Right atrium auricular region (tissue), 2 donors: ENCODE measurements at places on chromosomes 13 and 19. TPM values are rescaled to one million over a fixed set of nuclear protein-coding genes. Genes with fewer than 3 reads are reported as not detected.

DNA sequence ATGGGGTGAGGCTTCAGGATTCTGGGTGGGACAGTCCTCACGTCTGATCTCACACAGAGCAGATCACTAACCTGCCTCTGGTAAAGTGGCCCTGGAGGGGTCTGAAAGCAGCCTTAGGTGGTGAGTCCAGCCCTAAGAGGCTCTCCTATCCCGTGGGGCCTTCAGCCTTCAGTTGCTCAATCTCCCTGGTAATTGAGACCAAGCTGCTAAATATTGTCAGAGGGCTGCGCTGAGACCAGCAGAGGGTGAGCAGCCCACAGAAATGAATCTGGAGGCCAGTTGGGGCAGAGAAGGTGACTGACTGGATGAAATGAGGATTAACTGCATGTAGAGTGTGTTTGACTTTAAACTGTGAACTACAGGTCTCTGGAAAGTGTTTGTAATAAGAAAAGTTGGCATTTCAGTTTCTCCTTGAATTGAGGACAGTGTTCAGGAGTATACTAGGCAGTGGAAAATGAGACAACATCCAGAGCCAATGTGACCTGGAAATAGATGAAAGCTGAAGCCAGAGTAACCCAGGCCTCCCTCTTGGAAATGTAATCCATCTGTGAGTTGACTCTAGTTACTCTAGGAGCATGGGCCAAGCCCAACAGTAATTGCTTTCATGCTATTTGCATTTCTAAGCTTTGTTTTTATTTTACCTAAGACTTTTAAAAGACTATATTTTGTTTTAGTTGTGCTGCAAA, 14.3 kb upstream of the HSPH1 start:
- DNase-seq = no peak

DNA sequence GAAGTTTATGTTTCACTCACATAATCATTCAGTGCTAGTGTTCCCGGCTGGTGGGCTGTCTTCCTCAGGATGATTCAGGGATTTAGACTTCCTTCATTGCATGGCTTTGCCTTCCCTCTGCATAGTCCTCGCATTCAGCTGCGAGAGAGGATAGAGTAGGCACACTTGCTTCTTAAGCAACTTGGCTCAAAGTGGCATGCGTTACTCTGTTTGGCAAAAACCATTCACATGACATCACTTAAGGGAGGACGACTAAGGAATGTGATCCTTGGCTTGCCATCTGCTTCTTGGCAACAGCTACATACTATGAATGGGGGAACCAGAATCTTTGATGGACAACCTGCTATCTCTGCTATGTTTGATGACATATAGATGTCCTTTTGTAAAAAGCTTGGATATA, 359.3 kb downstream of the TDRD3 start:
- DNase-seq = no peak

ZNF737 gene
- 13.0 TPM for total RNA-seq

ZNF155 gene
- 3.4 TPM for total RNA-seq

SIGLEC9 gene
- 7.4 TPM for total RNA-seq

DNA sequence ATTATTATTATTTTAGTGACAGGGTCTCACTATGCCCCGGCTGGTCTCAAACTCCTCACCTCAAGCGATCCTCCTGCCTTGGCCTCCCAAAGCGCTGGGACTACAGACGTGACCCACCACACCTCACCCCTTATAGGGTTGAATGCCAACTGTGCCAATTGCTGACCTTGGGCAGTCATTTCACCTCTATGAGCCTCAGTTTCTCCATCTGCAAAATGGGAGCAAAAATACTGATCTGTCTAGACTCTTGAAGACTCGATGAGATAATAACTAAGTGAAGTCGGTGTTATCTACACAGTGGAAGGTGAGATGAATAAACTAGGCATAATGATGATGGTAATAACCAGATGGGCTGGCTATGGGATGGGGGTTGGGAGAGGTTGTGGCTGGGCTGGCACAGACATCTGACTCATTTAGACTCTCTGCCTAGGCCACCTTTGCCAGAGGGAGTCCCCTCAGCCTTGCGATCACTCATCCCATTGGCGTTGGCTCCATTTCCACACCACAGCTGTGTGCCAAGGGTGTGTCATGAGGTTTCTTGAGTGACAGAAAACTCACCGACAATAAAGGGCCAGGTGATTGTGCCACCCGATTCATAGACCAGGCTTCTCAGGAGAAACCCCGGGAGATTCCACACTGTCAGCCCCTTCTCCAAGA, at the start of gene CASP14:
TSS of gene CASP14 (plus strand) at position 596 of the 657 bp plus-strand sequence. CDS start 2,772 bp downstream, outside the sequence.
- DNase-seq = no peak

FAM32A gene
- 61.7 TPM for total RNA-seq

- no peak for DNase-seq
Measured at GRCh38 chr13:28458608-28459007, 36.3 kb downstream of the FLT1 start.

DNA sequence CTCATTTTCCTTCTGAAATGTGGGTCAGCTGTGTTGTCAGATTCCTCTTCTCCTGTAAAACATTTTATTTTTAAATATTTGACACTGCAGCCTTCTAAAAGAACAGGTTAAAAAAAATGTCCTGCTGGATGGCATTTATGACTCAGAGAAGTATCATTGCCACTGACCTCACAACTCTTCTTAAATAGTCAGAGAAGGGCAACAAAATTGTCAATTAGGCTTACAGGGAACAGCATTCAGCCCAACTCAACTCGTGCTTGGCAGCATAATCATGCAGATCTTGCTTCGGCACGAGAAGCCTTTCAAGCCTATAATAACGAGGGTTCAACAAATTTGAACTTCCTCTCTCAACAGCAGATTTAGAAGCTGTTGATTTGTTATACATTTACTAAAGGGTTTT, 296.7 kb upstream of the DACH1 start:
- DNase-seq = no peak

SLC7A9 gene
- not detected for total RNA-seq

GRCh38 chr13:97567510-97568243, 133.7 kb downstream of the RAP2A start:
- DNase-seq = peak; percentile 61

PROZ gene
- not detected for total RNA-seq

DNA sequence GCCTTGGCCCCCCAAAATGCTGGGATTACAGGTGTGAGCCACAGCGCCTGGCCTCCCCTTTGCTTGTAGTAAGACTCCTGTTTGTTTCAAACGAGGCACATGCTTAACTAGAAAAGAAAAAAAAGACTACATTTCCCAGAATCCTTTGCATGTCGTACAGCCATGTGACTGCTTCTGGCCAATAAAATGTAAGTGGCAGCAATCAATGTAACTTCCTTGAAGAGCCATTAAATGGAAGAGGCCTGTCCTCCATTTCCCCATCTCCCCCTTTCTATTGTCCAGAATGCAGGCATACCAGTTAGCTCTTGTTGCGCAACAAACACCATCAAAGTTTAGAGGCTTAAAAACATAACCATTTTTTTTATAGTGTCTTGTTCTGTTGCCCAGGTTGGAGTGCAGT, 10.4 kb upstream of the GPR32 start:
- no peak for DNase-seq

DNA sequence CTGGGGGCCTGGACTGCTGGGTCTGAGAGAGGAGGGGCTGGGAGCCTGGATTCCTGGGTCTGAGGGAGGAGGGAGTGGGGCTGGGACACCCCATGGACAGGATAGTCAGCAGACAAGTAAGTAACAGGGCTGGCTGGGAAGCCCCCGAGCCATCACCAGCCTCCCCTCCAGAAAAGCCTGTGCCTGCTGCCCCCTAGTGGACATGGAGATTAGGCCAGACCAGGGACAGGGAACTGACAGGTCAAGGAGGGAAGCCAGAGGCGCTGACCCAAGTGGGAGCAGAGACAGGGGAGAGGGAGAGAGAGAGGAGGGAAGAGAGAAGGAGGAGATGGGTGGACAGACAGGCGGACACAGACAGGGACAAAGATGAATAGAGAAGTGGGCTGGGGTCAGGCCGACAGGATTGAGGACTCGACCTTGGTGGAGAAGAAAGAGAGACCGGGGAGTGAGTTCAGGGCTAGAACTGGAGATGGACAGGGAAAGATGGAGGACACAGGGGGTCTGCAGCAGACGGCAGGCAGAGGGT, 6.7 kb upstream of the ERFL start:
- no peak for DNase-seq

PEAK3 gene
- total RNA-seq = 1.9 TPM

- no peak for DNase-seq
Measured at GRCh38 chr13:85638815-85639393, 160.3 kb downstream of the SLITRK6 start.

GRCh38 chr19:3033595-3034405, 4.7 kb upstream of the TLE2 start:
- DNase-seq = no peak

DNA sequence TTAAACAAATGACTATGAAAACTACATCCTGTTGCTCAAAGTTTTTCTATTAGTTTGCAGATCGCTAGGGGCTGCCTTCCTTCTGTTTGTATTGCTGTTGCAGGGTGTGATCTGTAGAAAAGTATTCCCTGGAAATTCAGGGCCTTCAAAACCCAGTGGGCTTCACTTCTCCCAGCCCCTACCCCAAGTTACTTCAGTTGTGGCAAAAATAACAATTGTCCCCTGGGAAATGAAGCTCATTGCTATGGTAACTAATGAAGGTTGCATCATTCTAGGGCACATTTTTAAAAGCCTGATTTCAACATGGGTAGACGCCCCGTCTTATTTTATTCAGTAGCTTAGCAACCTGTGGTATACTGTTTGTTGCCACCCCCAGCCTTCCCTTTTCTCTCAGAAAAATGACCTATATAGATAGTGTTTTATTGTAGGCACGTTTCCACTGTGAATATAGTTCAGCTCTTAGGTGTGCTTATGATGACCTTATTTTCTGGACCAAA, 60.9 kb downstream of the WDFY2 start:
- no peak for DNase-seq

DNA sequence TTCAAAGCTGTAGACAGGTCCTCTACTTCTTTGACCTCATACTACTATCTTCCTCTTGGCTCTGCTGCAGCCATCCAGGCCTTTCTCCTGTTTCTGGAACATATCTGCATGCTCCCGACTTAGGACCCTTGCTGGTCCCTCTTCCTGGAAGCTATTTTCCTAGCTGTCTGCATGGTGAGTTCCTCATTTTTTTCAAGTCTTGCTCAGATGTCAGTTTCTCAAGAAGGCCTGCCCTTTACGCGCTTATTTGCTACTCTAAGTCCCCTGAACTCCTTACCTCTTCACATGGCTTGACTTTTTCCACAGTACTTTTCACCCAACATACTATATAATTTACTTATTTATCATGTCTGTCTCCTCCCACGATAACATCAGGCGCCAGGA, 31.4 kb downstream of the DNAJC3 start:
- DNase-seq = no peak

ZSCAN1 gene
- total RNA-seq = not detected

GRCh38 chr19:47713046-47714021, at the start of gene EHD2:
Gene EHD2 (plus strand): TSS chr19:47713422. CDS start chr19:47716613, 3,191 bp downstream.
- DNase-seq = peak; percentile 72

DNA sequence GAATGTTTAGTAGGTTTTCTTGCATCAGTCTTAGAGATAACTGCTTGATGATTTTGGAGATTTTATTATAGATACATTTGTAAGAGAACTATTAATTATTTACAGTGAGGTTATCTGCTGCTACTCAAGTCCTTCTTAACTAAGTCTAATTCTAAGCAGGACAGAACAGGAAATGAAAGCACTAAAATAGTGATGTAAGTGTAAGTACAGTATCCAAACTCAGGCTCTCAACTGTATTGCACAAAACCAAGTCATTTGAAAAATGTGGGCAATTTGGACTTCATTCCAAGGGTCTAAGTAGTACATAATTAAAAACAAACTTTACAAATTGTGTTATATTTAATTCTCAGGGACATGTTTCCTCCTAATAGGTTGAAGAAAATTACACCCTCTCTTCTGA, 417.1 kb downstream of the ITGBL1 start:
- DNase-seq = no peak

DNA sequence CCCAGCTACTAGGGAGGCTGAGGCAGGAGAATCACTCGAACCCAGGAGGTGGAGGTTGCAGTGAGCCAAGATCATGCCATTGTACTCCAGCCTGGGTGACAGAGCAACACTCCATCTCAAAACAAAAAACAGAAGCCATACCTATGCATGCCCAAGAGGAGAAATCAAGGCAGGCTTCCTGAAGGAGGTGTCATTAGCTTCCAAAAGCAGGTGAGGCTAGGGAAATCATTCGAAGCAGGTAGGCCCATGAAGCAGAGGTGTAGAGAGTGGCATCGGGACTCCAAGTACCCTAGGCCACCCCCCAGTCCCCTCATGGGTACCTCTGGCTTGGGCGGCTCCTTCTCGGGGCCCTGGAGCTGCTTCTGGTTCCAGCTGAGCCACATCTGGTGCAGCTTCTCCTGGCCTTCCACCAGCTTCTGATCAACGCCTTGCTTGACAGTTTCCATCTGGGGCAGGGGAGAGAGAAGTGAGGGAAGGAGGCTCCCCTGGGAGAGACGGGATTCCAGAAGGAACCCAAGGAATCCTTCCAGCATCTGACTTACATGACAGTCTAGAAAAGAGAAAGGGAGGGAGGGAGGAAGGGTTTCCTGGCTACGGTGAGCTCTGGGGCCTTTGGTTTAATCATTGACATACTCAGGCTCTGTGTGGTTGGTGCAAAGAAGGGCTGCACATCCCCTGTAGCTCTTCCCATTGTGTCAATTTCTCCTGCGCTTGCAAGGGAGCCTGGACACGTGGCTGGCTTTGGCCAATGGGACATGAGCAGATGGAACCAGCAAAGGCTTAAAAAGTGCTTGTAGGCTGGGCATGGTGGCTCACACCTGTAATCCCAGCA, 13.1 kb upstream of the TICAM1 start:
- no peak for DNase-seq

SPINT2 gene
- total RNA-seq = 11.1 TPM

FXYD7 gene
- total RNA-seq = not detected

ANGPTL8 gene
- not detected for total RNA-seq

DNA sequence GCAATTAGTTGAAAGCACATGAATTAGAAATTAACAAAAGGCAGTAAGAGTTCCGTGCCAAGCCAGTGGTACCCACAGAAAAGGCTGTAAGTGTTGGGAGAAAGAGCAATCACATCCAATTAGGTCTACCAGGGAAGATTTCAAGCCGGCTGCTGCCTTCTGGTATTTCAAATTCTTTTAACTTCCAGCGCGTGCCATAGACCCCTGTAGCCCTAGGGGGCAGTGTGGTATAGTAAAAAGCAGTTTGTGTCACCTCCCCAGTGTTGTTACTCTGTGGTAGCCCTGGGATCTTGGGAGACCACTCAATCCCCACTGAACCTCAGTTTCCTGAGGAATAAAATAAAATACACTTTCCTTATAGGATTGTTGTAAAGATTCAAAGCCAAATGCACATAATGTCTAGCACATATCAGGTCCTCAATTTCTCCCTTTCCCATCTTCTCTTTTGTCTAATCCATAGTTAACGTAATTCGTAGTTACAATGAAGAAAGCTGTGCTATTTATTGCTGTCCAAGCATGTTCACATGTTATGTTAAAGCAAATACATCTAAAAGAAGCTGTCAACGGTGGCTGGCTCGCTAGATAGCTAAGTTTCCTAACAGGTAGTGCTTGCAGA, 230.2 kb downstream of the TDRD3 start:
- DNase-seq = no peak
